Stimulated activated naive B cell treated with anti-CD40 and anti-IgM and Interleukin-4, amounts not matched to agents 10 μg/mL and 1 μg/mL and 100 μg/mL, for 72 hours (primary cell): ENCODE measurements at places on chromosomes 12 and 14.

DNA sequence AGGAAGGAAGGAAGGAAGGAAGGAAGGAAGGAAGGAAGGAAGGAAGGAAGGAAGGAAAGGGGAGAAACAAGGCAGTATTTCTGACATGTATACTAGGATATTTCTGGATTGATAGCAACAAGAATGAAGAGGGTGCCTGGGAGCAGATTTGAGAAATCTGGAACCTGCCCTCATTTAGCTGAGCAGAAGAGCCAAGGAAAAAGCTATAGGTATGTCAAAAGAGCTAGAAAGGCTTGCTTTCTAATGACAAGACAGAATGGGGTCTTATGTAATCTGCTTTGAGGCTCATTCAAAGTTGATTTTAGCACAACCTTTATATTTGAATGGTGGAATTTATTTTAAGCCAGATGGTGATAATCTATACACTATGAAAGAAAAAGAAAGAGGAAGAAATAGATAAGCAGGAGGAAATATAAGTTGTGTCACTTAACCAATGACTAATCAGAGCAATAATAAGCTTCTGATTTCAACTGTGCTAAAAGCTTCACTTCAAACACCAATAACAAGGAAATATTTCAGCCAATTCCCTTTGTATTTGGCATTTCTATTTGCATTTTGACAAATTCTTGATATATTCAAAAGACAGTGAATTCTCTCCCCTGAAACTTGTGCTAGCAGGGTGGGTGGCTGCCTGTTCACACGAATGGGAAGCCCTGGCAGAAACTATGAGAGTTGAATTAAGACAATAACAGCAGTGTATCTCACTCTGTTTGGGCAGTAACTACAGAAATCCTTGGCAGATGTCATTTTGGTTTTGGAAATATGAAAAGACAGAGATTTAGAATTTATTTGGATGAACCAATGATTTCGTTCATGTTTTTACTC, 76.3 kb upstream of the FLRT2 start:
- DNase-seq: no peak

GRCh38 chr12:88946372-88946997, 366.2 kb upstream of the KITLG start:
- DNase-seq: no peak

DNA sequence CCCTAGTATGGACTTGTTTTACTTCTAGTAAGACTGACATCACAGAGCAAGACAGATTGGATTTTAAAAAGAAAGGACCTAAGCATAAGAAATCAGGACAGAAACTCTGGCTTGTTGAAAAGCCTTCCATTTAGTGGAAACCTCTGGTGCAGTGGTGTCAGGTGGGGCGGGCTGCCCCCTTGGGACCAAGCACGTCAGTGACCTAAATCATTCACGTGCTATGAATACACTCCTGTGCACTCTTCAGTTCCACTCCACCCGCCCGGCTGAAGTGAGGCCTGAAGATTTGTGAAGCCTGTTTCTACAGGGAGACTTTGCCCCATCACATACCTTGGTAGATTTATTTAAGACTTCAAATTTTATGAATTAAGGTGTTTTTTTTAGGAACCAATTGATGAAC, 58.2 kb upstream of the STRN3 start:
- peak; percentile 6 for DNase-seq

DNA sequence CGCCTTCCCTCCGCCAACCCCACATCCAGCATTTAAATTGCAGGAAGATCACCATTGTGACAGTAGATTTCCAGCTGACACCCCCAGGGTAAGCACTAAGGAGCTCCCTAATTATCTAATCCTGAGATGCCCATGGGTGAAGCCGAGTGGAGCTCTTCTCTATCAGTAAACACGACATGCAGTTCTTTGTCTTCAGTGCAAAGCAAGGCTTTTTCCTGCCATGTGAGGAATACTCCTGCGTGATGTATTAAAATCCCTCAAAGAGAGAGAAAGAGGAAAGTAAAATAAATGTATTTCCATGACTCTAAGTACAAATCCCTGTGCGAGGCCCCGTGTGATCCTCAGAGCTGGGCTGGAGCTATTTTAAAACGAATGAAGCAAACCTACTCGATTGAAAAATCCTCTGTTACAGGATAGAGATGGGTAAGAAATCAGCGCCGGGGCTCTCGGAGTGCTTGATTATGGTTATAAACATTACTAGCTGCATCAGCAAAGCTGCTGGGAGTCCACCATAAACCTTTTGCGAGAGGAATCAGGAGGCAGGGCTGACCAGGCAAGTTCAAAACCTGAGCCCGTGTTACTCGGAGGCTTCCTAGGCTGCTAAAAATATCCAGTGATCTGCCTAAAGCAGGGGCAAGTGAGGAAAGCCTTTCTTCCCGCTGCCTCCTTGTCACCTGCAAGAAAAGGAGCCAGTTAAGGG, 61.5 kb downstream of the MAP1LC3B2 start:
- no peak for DNase-seq

GRCh38 chr12:95198914-95199313, 18.4 kb downstream of the FGD6 start:
- no peak for DNase-seq

- no peak for DNase-seq
These were observed 132.2 kb downstream of the ANO4 start for GRCh38 chr12:100926669-100927248.

DNA sequence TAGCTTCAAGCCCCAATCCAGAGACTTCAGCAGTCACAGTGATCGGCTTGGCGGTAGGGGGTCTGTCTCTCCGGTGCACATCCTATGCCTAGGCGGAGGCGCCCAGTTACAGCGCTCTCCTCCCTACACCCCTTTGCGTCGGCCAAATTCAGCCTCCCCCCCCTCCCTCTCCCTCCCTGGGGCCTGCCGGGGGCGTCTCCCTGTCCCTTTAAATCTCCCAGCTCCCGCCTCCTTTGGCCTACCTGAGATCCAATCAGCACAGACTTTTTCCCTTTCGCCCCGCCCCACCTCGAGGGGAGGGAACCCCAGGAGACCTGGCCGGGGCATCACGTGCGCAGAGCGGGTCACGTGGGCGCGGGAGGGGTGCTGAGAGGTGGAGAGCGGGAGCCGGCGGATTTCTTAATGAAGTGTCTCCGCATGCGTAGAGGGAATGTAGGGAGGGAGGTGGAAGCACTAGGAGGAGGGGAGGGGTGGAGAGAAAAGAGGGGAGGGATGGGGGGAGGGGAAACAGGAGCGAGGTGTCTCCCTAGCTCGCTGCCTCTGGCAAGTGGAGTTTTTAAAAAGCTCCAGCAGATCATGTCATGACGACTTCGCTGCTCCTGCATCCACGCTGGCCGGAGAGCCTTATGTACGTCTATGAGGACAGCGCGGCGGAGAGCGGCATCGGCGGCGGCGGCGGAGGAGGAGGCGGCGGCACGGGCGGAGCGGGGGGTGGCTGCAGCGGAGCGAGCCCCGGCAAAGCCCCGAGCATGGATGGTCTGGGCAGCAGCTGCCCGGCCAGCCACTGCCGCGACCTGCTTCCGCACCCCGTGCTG, at the start of gene HOXC13:
TSS of gene HOXC13 (plus strand) at position 506 of the 815 bp plus-strand sequence. CDS start at position 582, 76 bp downstream.
- DNase-seq: no peak

DNA sequence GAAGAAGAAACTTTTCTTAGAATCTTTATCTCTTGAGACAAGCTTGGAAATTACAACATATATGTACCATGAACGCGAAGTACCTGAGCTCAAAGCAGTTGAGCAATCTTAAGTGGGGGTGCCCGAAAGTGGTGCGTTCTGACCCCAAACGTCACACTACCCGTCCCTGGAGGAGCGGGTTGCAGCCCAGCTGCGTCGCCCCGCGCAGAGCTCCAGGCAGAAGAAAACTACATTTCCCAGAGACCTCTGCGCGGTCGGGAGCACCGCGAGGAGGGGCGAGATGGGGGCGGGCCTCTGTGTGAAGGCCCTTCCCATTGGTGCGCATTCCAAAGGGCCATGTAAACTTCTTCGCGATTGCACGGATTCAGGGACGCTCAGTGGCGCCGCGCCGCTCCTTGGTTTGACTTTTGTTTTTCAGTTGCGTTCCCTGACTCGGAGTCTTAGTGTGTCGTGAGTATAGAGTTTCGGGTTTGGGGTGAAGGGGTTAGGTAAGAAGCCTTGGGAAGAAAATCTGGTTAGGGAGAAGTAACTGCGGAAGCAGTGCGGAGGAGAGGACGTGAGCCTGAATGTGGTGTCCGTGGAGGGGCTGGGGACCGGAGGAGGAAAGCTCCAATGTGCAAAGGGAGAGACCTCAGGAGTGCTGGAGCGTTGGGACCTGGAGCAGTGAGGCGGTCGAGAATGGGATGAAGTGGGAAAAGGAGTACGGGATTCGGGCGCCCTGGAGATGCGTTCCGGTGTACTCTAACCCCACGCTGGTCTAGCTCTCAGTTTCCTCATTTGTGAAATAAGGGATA, at the start of gene CCDC77:
TSS of gene CCDC77 (plus strand) at position 410 of the 794 bp plus-strand sequence. CDS start 7,740 bp downstream, outside the sequence.
- DNase-seq: peak; percentile 92

DNA sequence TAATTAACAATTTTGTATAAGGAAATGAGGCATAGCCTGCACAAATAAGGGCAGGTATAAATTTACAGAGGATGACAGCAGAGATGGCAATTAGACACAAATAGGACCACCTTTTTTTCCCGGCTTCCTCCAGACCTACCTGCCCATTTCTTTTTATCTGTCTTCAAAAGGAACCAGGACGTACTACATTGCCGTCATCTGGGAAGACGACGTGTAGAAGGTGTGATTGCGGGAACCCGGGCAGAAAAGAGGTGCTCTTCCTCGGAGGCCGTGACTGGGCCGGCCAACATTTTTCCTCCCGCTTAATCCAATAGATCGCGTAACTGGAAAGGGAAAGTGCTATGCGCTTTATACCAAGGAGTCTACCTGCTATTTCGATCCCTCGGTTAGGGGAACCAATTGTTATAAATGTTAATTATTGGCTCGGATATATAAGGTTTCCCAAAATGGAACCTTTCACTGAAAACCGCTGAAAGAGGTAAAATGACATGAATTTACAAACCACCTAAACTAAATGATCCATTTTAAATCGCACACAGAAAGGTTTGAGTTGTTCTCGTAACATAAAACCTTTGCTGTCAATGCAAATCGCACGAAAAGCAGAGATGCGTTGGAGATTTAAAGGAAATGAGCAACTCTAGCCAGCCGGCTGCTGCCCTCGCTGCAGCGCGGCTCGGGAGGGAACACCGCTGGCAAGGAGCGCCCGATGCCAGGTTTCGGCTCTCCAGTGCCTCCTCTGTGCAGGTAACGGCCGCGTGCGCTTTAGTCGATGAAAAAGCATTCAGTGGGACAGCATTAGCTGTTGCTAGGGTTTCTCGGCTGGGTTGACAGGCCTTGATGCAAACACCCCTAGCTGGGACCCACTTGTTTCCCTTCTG, 2.8 kb upstream of the SIX1 start:
- no peak for DNase-seq

DNA sequence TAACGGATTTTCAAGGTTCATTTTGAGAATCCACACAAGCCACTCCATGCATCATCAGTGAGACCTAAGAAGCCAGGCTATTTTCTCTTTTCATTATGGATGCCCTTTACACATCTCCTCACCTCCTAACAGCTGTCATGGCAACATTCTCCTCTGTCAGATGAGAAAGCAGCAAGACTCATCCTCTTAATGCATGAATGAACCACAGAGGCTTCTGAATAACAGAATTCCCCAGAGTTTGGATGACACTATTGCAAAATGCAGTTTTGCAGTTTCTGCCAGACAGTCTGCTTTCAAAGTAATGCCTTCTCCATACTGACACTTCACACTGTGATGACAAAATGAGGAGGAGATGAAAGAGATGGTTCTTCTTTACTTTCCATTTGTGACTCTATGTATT, 286.7 kb upstream of the GRIP1 start:
- no peak for DNase-seq

DNA sequence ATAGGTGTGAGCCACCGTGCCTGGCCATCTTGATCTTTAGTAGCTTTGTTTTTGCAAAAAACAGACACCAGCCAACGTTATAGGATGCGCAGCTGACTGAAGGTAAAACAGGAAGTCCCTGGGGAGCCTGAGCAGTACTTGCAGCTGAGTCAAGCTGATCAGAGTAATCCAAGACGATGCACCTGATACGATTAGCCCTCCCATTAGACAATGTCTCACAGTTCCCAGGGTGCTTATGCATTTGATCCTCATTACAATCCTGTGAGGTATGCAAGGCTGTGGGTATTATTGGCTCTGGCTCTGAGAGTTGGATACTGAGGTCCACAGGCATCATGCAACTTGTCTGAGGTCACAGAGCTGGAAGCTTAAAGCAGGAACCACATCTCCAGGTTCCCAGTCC, 8.1 kb downstream of the KRT18 start:
- no peak for DNase-seq

GRCh38 chr14:32702562-32702961, 236.1 kb upstream of the NPAS3 start:
- DNase-seq: no peak

DNA sequence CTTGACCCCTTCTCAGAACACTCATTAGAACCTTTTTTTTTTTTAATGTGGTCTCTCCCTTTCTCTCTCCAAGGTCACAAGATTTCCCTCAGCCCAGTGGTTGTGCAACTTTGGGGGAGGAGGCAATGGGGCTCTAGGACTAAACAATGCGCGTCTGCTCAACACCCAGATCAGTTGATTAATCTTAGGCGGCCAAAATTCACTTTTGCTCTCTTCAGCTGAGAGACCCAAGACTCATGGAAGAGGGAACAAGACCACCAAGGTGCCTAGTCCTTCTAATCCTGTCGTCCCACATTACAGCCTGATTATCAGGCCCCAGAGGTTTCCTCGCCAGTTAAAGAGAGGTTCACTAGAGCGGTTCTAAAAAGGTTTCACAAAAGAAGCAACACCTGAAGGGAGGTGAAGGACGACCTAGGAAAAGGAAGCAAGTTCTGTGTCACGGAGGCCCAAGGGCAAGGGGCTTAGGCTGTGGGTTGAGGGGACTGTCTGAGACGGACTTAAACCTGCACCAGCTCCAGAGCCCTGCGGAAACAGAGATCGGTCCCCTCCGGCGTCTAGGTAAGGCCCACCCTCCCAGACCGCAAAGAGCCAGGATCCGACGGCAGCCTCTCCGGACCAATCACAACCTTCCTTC, 824 bp upstream of the TARBP2 start:
- no peak for DNase-seq

- no peak for DNase-seq
These were observed 6.1 kb downstream of the ARMH4 start for GRCh38 chr14:58145936-58146335.

- DNase-seq: no peak
These were observed 127.2 kb upstream of the RGS6 start for GRCh38 chr14:71804992-71805391.

GRCh38 chr12:124655698-124656516, 88.5 kb upstream of the NCOR2 start:
- DNase-seq: no peak

DNA sequence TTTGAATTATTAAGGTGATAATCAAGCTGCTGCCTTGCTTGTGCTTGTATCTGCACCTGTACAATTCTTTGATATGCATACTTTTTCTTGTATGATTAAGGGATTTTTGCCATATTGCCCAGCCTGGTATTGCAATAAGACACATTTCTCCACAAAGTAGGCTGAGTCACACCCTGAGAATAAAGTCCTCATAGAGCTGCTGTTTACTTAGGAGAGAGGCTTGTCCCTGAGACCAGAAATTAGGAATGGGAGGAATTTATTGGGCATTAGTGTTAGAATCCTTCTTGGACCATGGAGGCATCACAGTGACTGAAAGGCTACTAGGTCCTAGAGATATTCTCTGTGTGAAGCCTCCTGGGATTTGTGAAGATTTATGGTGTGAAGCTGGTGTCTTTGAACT, 506.8 kb upstream of the FBXO33 start:
- DNase-seq: no peak
